ENCODE measurements at places on chromosomes 5 and 9.

- no peak for DNase-seq
Measured at GRCh38 chr9:112864982-112865381, 25.7 kb downstream of the SLC46A2 start.

DNA sequence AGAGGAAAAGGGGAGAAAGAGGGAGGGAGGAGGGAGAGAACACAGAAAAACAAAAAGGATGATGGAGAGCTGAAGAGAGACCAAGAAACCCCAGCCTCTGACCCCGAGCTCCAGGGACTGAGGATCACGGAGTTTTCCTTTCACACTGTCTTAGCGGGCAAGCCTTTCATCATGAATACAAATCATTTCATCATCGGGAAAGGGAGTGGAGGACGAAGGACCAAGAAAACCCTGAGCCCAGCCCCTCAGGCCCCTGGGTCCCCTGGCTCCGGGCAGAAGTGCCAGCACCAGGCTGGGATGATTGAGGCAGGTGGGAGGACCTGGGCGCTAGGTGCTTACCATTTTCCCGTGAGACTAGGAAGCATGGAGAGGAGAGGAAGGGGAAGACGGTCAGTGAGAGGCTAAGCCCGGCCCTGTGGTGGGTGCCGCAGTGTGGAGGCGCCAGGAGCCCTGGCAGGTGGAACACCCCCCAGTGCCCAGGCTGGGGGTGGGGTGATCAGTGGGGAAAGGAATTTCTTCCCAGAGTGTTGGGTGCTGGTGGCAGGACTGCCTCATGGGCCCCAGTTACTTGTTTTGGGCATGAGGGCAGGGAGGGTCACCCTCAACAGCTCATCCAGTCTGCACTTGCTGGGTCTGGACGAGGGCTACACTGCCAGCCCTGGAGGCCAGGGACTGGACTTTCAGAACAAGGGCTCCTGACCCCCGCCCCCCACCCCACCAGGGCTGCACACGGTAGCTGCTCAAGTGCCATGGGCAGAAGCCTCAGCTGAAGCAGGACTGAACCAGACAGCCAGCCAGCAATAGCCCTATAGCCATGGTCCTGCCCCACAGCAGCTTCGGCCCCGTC lies 49.0 kb upstream of the SARDH start:
- no peak for DNase-seq

DNA sequence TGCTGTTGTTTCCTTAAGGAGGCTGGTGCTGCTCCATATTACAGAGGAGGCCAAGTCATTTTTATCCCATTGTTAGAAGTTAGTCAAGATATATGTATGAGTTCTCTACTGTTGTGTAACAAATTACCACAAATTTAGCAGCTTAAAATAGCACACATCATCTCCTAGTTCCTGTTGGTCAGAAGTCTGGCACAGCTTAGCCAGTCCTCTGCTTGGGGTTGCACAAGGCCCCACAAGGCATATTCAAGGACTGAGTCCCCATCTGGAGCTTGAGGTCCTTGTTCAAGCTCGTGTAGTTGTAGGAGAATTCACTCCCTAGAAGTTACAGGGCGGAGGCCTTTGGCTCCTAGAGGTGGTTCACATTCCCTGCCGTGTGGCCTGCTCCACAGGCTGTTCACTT lies 14.7 kb downstream of the MTAP start:
- DNase-seq = no peak

DNA sequence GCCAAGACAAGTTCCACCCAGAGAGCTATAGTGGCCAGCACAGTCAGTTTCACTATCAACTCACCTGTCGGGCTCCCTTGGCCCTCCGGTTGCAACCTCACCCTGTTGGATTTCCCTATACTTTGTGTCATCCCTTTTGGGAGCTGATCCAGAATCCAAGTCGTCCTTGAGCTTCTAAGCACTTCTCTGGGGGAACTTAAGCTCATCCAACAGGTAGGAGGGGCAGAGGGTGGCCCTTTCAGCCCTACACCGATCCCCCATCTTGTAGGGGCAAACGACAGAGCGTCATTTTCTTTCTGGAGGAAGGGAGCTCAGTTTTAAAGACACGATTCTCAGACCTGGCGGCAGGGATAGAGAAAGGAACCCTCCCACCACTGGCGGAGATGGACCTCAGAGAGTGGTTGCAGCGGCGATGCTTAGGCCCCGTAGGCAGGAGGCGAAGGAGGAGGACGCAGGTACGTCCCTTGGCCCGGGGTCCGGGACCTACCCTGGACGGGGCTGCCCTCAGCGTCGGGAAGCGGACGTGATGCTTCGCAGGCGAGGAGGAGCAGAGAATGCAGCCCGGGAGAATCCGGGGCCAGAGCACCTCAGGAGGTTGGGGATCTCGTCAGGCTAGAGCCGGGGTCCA lies 519 bp downstream of the ZER1 start:
- no peak for DNase-seq

DNA sequence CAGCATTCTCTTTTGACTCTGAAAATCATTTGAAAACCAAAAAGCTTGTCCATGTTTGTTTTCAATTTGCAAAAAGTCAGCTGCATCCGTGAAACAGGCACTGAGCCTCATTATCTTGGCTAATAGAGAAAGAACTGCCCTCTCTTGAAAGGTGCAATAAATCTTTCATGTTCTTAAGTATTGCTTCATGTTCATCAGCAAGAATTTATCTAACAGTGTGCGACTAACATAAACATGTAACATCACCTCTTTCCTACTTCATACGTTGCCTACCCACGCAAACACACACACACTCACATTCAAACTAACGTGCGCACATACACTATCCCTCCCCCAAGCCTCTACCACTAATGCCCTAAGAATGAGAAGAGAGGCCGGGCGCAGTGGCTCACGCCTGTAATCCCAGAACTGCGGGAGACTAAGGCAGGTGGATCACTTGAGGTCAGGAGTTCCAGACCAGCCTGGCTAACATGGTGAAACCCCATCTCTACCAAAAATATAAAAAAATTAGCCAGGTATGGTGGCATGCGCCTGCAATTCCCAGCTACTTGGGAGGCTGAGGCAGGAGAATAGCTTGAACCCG lies 629.7 kb upstream of the ZNF608 start:
- DNase-seq = no peak

DNA sequence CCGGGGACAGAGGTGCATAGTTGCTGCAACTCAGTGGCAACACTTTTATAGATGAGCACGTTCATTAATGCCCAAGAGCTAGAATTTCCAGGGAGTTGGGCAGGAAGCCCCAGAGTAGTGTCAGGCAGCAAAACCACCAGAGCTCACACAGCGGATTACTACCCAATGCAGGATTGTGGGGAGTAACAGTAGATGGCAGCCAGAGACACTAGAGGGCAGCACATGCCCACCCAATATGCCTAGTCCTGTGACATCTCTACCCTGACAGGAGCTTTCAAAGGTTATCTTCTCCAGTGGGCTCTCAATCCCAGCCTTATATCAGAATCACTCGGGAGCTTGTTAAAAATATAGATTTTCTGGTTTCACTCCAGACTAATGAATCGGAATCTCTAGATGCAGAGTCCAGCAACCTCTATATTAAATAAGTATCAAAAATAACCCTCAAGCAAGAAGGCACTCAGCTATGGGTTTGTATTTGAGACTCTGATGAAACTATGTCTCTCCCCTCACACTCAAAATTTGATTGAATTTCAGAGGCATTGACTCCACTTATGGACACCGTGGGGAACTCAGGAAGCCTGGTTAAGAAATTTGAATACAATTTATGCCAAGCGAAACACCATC lies 58.4 kb upstream of the PHF24 start:
- peak; percentile 37 for DNase-seq

- no peak for DNase-seq
Measured at GRCh38 chr9:18726546-18726945, 252.6 kb downstream of the ADAMTSL1 start.

DNA sequence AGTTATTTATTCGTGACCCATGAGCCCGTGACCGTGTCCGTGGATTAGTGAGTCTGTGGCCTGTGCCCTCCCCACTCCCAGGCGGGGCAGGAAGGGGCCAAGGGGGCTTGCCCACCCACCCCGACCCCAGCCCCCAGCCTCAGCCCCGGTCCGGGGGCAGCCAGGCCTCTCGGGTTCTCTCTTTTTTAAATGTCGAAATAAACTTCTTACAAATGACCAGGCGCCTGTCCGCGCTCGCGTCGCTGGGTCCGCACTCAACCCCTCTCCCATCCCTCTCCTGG lies 7.6 kb downstream of the BARHL1 start:
- DNase-seq = no peak

- no peak for DNase-seq
Measured at GRCh38 chr9:86534572-86535258, 180.5 kb upstream of the TUT7 start.

DNA sequence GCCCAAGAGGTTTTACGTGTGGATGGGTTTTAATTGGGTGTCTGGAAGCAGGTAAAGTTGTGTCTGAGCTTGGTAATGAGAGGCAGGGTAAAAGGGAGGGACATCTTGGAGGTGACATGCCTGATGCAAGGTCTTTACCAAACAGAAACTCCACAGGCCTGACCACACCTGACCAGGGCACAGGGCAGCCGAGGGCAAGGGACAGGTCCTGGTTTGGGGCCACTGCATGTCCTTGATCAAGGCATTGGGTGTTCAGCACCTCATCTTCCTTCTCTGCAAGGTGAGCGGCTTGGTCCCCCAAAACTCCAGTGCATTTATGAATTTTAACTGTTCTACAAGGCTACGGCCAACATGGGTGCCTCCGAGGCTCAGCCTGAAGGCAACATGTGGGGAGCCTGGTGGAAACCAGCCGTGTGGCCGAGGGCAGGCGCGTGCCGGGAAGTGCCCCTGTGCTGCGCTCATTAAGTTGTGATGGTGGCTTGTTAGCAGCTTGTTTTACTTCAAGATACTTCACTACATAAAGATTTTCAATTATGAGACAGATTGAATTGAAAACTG lies 30.7 kb upstream of the LPCAT1 start:
- DNase-seq = no peak

GRCh38 chr5:38506302-38506701 lies 50.1 kb downstream of the LIFR start:
- no peak for DNase-seq

- DNase-seq = no peak
Measured at GRCh38 chr9:73183917-73184861, 32.5 kb downstream of the ANXA1 start.

DNA sequence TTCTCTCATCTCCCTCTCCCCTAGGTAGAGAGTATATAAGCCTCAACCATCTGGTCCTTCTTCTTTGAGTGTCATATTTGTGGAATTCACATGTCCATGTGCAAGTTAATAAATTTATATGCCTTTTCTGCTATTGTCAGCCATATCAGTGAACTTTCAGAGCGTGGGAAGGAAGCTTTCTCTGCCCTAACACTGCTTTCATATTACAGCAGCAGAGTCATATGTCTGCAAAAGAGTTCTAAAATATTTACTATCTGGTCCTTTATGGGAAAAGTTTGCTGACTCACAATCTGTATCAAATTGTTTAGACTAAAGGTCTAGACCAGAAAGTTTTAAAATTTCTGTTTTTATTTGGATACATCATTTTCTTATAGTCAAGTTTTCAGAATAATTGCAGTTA lies 669.0 kb downstream of the LRRC70 start:
- no peak for DNase-seq

DNA sequence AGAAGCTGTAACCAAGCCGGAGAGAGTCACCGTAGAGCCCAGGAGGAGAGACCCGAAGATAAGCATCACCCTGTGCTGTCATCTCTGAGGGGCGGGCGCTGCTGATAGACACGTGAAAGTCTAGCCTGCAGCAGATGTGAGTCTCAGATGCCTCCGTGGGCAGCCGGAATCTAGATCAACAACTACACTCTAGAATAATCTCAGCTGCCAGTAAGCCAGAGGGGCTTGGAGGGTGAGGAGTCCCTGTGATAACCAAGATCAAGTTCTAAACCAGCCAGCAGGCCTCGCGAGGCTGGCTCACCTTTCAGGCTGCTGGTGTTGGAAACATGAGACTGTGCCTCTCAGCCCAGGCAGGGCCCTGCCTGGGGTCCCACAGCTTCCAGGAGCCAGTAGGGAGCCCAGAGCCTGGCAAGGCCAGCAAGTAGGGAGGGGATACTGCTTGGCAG lies 54.1 kb downstream of the DAPK1 start:
- no peak for DNase-seq

DNA sequence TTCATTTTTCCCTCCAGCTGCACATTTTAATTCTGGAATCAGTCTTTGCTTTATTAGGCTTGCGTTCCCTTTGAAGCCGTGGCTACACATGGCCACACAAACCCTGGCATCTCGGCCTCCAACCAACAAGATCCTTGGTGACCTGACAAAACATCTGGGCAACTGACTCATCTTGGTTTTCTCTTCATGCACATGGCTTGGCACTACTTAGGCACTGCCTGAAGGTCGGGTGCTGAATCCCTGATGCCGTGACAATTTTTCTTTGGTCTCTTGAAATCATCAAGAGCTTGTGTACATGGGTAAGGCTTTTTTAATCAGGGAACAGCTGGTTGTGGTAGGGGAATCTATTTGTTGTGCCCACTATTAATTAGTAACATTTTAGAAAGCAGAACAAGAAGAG lies 16.0 kb upstream of the PAPPA start:
- no peak for DNase-seq

DNA sequence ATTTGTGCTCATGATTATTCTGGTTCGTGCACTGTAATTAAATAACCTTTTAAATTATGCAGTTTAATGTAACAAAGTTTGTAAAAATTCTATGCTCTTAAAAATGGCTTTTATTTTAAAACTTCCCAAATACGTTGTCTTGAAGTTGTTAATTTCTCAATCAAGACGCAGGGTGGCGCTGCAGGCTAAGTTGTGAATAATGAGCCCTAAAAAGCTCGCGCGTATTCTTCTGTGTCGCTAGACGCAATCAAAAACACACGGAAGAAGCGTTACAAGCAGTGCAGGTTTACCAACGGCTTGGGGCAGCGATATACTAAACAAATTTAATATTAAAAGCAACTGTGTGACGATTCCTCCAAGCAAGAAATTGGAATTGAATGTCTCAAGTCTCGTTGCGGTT lies at the start of gene PCDHB4:
TSS of gene PCDHB4 (plus strand) at position 256 of the 400 bp plus-strand sequence. CDS start 181 bp downstream, outside the sequence.
- DNase-seq = no peak

DNA sequence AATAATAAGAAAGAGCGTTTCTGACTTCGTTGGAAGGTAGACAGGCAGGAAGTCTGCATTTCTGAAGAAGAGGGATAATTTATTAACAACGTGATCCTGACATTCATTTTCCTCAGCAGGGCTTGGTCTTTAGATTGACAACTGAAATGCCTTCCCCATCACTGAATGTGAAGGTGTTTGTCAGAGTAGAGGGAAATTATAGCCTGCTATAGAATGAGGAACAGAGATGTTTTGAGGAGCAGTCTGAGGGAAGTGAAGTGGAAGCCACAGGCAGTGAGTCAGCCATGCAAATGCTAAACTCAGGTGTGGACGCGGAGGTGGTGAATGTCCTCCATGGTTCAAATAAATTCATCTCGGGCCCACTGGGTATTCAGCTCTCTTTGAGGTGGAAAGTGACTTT lies 30.5 kb downstream of the C7 start:
- no peak for DNase-seq

DNA sequence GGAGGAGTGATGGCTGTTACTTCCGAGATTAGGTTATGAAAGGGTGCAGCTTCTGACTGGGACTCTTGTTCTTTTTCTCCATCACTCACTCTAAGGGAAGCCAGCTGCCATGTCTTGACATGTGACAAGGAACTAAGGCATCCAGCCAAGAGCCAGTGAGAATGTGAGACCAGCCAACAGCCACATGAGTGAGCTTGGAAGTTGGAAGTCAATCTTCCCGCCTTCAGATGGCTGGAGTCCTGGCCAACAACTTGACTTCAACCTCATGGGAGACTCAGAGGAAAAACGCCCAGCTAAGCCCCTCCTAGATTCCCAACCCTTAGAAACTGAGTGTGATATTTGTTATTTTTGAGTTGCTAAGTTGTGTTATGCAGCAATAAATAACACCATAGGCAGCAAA lies 201.1 kb downstream of the SNX18 start:
- no peak for DNase-seq

GRCh38 chr9:136529516-136530460 lies 16.1 kb downstream of the NOTCH1 start:
- no peak for DNase-seq
